ENCODE measurements at places on chromosomes 16 and 17.

GRCh38 chr16:11084876-11085485, 140.6 kb downstream of the CLEC16A start:
- no peak for DNase-seq

DNA sequence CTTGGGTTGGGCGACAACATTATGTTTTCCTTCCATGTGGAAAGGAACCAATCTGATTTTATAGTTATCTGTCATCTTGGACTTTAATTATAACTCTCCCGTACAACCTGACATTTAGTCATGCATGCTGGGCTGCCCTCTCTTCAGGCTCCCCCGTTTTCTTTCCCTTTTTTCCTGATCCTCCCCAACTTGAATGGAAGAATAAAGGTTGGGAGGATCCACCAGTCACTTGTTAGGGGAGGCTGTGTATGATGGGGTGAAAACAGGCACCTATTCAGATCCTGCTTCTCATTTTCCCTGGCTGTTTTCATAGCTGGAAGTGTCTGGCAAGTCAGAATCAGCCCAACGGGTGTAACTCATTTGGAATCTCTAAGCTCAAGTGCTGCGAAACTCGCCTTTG, 267.2 kb upstream of the SALL1 start:
- DNase-seq = no peak

DNA sequence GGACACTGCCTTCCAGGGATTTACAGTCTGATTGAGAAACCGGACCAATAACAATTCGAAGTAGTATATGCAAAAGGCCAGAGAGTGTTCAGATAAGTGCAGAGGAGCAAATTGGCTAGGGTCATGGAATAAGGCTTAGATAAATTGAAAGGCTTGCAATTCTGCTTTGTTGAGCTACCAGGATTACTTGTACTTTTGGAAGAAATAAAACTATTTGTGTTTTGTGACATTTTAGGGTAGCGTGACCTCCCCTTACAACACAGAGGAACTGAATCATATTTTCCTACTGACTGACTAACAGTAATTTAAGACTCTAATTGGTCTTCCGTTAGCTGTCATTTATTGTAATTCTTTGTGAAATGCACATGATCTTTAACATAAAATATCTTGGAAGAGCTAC, 104.7 kb downstream of the PITPNC1 start:
- DNase-seq = no peak

- no peak for DNase-seq
These were observed 4.4 kb downstream of the CACNA1G start for GRCh38 chr17:50564916-50565315.

DNA sequence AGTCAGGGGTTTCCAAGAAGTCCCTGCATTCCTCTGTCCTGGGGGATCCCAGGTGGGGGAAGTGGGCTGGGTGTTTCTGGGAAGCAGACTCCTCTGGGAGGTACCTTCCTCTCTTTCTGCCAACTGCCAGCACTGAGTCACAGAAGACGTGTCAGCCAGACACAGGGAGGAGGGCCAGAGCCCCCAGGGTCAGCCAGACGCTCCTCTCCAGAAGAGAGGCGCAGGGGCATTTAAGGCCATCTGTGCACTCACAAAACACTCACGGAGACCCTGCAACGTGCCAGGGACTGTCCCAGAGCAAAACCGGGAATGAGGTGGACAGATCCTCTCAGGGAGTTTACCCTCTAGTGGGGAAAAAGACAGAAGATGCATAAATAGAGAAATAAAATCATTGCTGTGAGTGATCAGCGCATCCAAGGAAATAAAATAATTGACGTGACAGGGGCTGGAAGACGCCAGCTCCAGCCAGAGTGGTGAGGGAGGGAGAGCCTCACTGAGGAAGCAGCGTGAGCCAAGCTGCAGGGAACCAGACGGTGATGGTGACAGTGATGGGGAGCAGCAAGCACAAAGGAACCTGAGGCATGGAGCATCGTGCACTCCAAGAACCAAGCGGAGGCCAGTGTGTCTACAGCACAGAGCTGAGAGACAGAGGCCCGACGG, 105.4 kb downstream of the ZNF423 start:
- DNase-seq = no peak

DNA sequence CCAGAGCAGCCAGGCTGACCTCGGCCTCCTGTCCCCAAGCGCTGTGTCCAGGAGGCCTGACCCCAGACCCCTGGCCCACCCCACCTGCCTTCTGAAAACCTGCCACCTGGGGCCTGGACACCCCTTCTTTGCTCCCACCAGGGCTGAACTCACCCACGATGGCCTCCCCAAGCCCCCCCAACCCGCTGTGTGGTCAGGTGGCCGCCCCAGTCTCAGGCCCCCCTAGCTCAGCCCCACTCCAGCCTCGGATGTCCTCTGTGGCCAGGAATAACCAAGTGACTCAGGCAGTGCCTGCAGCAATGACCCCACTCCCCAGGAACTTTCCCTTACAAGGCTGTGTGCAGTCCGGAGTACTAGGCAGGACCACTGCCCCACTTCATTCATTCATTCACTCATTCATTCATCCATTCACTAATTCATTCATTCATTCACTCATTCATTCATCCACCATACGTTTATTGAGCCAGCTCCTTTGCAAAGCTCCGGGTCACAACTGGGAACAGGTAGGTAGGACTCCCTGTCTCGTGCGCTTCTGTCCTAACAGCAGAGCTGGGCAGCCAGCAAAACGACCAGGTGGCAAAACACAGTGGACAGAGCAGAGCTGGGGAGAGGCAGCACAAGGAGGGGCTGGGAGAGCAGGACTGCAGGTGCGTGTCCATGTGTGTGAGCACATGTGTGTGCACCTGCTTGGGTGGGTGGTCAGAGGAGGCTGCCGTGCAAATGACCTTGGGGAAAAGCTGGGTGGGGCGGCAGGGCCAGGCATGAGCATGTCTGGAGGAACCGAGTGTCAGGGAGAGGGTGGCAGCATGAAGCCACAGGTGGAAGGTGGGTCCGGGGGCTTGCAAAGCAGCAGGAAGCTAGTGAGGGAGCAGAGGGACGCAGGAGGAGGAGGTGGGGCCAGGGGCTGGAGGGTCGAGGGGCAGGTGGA, 75.8 kb upstream of the CBX4 start:
- DNase-seq = no peak

- no peak for DNase-seq
These were observed 189.7 kb upstream of the SDK2 start for GRCh38 chr17:73833775-73834488.

DNA sequence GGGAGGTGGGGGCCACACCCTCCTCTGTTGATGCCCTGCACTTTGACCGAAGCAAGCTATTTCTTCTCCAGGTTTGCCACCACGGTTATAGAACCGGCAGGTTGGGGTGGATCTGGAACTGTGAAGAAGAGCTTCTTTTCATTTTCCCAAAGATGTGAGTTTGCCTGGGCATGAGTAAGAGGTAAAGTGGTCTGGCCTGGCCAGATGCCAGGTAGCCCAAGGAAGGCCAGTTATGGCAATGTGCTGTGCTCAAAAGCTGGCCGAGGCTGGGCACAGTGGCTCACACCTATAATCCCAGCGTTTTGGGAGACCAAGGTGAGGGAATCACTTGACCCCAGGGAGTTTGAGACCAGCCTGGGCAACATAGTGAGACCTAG, 18.7 kb downstream of the ATP6V0D1 start:
- DNase-seq = no peak

GRCh38 chr17:74951680-74952421, 16.2 kb downstream of the OTOP3 start:
- no peak for DNase-seq

DNA sequence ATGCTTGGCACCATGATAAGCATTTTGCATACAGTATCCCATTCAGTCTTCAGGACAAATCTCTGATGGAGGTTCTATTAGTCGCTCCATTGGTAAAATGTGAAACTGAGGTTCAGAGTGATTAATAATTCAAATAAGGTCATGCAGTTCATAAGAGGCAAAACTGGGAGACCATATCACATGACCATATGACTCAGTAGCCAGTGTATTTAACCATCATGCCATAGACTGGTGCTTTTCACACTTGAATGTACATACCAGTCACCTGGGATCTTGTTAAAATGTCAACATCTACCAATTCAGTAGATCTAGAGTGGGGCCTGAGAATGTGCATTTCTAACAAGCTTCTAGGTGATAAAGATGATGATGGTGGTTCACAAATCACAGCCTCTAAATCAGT, 4.3 kb downstream of the ACSM3 start:
- DNase-seq = no peak

DNA sequence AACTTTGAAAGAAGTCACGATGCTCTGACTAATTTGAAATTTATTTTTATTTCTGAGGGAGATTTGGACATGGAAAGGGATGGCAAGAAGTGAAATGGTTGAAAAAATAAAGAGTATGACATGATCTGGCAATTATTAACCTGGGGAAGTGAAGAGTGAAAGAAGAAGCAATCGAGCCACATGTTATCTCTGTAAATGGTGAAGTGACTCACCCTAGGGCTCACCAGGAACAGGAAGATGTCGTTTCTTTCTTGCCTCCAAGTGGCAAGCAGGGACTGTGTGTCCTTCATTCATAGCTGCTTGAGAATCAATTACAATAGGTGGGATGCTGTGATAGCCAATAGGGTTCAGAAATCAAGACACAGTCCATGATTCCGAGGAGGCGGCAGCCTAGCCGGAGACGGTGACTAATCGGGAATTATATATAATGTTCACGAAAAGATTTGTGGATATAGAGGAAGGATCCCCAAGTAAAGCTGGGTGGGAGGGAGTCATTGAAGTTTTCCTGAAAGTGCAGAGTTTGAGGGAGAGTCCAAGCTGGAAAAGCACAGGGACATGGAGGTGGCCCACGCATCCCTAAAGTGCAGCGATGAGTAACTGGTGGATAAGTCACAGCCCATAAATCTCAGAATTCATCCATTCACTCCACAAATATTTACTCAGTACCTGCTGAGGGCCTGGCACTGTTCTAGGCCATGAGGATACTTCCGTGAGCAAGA, 18.2 kb upstream of the KRT20 start:
- DNase-seq = no peak

DNA sequence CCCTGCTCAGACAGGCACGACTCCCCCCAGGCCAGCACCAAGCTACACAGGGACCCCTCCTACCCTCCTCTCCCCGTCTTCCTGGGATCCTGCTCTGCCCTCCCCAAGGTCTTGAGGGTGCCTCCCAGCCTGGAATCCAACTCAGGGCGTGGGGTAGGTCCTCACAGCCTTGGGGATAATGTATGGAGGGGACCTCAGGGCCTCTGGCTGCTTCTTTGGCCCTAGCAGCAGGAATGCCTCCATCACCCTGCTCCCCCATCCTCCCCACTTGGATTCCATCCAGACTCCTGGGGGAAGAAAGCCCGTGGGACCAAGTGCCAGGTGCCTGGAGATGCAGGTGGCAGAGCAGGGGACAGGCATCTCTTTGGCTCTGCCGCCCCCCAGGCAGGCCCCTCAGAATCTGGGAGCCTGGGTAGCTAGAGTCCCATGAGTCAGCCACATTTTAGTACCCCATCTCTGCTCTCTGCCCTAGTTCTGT, 10.7 kb upstream of the STAC2 start:
- no peak for DNase-seq

DNA sequence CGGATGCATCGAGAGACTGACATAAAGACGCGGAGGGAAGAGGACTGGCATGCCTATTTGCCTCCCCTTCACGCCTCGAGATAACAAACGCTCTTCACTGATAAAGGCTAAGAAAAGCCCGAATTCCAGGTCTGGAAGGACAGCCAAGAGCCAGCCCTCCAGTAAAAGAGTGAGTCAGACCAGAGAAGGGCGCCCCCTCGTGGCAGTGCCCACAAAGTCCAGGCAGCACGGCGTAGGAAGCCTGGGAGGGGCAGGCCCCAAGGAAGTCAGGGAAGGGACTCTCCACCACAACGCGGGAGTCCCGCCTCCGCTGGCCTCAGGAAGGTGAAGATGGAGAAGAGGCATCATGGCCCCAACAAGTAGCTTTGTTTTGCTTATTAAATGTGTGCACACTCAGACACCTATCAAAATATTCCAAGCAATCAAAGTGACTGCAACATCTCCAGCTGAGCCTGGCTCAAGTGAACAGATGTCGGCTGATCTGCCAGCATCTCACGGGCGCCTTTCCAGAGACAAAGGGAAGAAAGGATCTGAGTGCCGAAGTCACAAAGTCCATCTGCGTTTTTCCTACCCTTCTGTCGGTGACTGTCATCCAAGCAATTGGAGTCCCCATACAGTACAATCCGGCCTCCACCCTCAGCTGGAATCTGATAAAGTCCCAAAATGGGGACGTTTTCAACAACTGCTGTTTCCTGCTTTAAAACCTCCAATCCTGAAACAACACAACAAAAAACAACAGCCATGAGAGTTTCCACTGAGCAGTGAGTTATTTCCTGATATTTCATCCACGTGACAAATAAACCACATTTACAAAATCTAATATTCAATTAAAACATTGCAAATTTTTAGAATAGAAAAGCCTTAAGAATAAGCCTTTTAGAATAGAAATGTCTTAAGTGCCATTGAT, 20.4 kb upstream of the SLC38A8 start:
- peak; percentile 71 for DNase-seq

- DNase-seq = no peak
These were observed 25.9 kb upstream of the SPATA32 start for GRCh38 chr17:45287526-45288500.

DNA sequence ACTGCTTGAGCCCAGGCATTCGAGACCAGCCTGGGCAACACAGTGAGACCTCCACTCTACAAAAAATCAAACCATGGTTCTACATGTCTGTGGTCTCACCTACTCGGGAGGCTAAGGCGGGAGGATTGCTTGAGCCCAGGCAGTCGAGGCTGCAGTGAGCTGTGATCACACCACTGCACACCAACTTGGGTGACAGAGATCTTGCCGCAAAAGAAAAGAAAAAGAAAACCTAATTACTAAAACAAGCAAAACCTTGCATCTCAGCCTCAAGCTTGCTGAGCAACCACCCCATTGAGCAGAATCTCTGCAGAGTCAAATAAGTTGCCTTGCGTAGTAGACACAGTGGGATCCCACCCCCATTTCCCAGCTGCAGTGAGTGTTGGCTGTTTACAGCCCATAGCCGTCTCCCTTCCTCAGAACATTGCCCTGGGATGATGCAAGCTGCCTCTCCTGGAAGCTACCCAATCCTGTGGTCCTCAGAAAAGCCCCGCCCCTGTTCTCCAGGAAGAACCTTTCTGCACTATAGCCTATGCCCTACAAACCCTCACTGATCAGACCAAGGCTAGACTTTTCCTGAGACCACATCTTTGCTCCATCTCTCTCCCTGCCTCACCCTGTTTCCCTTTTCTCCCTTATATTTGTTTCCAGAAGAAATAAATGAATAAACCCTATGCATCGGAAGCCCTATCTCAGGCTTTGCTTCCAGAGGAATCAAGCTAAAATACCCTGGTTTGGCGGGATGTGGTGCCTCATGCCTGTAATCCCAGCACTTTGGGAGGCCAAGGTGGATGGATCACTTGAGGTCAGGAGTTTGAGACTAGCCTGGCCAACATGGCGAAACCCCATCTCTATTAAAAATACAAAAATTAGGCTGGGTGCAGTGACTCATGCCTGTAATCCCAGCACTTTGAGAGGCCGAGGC, 16.7 kb upstream of the ERN2 start:
- no peak for DNase-seq

GRCh38 chr17:62193249-62193648, 128.2 kb upstream of the MED13 start:
- DNase-seq = no peak
